ENCODE measurements at places on chromosomes 4 and X.

DNA sequence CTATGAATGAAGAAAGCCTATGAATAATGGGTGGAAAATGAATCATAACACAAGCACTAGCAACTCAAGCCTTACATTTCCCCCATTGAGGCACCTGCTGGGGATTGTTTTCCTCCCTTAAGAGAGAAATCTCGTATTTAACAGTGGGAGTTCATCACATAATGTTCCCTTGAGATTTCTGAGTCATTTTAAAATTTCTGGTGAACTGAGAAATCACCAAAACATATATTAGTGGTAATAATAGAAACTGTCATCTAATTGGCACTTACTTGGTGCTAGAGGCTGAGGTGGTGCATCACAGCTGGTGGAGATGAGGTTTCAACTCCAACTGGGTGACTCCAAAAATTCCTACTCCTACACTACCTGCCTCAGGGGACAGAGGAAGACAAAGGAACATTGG is 561.3 kb upstream of the LCORL start:
- DNase-seq: no peak

DNA sequence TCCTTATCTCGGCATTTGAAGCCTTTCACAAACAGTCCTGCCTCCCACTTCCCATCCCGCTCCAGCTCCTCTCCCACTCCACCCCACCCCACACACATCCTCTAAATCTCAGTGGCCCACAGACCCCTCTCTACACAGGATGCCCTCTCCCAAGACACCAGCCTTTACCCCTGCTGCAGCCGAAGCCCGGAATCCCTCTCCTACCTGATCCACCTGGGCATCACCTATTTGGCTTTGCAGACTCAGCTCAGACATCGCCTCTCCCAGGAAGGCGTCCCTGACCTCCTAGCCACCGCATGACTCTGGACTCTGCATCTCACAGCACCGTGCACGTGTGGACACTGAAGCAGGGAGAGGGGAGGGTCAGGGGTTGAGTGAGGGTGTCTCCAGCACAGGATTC is 11.5 kb downstream of the PPP2R2C start:
- DNase-seq: no peak

DNA sequence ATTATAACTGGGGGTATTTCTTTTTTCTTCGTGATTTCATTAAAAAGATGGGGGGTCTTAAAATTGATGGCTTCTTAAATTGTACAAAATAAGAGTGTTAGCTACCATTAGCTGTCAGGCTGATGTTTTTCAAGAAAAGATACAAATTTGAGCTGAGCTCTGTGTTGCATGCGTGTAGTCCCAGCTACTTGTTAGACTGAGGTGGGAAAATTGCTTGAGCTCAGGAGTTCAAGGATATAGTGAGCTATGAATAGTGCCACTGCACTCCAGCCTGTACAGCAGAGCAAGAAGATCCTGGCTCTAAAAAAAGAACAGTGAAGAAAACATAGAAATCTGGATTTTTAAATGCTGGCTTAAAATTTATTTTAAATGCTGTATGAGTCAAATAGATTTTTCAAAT is 13.0 kb downstream of the USO1 start:
- no peak for DNase-seq

DNA sequence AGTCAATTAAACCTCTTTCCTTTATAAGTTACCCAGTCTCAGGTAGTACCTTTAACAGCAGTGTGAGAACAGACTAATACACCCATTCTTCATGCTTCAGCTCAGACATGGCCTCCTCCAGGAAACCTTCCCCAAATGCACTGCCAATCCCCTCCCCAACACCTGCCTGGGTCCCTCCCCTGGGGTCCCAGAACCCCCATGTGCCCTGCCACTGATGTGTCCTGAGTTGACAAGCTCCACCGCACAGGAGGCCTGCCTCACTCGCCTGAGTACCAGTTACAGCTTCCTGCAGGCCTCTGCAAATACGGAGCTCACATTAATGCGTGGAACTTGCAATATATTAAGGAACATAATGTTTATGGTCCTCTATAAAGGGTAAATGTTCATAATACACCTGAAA is 34.9 kb upstream of the CRMP1 start:
- DNase-seq: no peak

DNA sequence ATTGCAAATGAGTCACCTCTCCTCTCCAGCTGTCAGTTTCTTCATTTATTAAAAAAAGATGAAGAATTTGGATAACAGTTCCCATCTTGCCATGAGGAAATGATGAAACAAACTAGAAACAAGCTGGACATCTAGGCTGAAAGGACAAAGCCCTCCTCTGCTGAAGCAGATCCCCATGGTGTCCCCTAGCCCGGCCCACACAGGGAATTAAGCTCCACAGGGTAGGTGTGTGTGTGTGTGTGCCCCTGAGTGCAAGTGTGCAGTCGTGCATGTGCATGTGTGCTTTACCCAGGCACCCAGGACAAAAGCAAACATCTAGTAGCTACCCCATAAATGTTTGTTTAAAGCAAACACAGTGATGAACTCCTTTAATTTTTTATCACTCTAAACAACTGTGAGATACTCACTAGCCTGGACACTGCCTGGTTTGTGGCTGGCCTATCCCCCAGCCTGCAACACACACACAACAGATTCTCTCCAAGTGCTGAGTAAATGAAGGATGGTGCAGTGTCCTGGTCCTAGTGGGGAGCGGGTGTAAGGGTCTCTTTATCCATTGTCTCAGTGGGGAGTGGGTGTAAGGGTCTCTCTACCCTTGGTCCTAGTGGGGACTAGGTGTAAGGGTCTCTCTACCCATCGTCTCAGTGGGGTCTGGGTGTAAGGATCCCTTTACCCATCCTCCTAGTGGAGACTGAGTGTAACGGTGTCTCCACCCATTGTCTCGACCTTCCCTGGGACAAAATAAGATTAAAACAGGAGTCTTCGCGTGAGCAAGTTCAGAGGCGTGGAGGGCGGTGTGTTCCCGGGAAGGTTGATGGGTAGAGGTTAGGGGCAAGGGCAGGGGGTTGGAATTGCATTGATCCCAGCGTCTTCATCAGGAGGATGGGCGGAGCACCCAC is 688 bp upstream of the EVC start:
- peak; percentile 68 for DNase-seq

- no peak for DNase-seq
Observed at GRCh38 chr4:9384126-9384525, 21.2 kb downstream of the USP17L30 start.

DNA sequence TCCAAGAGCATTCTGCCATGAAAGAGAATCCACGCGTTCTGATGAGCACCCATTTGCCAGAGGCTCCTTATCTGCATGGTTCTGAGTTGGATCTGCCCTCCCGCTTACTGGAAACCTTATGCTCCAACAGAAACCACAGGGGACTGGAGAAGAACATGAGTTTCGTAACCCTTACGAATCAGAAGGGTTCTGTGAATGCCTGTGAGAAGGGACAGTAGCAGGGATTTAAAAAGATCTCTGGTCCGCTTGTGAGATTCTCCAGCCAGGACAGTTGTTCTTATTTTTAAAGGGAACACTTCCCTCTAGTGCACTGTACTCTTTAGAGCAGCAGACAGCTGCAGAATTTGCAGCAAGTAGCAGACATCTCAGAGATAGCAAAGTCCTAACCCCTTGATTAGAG is 22.5 kb upstream of the CENPU start:
- DNase-seq: peak; percentile 13

GRCh38 chr4:47499700-47500099 is 14.6 kb downstream of the ATP10D start:
- no peak for DNase-seq

DNA sequence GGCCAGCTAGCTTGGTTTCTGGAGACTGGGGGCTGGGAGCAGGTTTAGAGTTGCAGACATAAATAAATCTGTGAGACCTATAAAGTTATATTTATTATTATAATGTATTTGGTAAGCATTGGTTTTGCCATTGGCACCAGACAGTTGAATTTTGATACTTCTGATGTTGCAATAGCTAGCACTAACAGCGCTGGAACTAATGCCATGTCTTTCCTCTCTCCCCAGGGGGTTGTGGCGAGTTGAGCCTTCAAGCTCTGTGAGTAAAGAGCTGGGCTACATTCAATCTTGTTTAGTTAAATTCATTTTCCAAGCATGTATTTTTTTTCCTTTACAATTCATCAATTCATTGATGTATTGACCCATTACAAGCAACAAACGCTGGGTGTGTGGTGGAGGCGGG is 358.7 kb upstream of the NR3C2 start:
- DNase-seq: no peak

- DNase-seq: no peak
Observed at GRCh38 chrX:104187931-104188330, 21.7 kb downstream of the FAM199X start.

DNA sequence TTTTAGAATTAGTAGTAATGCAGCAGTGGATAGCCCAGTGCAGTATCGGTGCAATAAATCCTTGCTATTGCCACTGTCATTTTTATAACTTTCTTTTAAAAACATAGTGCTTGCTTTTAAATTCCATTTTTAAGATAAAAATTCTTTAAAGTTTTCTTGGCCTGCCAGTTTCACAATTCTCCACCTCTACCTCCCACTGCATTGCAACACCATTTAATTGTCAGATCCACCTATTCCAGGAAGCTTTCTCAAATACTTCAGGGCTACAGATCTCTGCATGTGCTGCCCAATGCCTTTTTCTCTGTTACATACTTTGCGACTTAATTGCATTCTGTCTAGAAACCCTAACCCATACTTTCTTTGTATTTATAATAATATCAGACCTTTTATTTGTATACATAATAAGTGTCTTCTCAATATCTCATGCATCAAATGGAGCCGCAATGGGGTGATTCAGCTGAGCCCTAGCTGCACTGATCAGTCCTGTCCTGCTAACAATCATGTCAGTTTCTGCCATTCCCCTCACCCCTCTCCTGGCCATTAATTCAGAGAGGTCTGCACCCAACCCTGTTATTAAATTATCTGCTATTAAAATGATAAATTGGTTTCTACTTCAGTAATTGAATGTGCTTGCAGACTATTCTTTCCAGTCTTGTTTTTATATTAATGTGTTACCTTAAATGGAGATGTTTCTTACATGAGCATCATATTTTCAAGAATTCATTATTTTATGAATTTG is 193.1 kb downstream of the SLIT2 start:
- no peak for DNase-seq

GRCh38 chr4:148077581-148077980 is 345.7 kb downstream of the ARHGAP10 start:
- DNase-seq: no peak

GRCh38 chrX:118117741-118118140 is 1.1 kb upstream of the KLHL13 start:
- no peak for DNase-seq

- peak; percentile 24 for DNase-seq
Observed at GRCh38 chr4:37780444-37781130, 45.9 kb upstream of the PGM2 start.

GRCh38 chr4:93855926-93856325 is 27.4 kb downstream of the ATOH1 start:
- no peak for DNase-seq

DNA sequence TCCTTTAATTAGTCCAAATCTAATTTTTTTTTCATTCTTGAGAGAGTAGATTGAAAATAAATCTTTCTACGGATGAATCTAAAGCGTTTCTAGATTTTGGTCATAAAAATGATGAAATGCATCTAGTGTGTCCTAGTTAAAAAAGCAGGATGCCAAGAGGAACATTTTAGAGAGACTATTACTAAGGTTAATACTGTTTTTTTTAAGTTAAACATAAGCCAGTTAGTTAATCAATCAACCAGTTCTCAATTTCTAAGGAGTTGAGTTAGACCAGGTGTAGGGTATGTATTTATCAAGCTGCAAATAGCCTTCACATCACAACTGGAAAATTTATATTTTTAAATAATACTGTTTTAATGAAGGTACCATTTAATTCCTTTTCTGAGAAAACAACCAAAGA is 679.5 kb upstream of the IGFBP7 start:
- no peak for DNase-seq

DNA sequence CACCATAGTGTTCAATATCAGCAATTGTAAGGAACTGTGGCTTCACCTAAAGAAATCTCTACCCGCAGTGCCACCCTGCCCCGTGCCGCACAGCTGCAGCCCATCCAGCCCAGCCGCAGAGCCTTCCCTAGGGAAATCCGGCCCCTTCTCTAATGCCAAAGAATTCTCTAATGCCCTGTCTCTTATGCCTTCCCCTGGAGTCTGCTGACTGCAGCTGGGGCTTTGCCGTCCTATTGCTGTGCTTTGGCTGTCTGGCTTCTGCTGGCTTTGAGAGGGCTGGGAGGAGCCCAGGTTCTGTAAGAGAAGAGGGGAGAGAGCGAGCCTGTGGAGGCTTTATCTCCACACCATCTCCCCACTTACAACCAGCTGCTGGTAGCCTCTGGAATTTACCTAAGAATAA is 85.9 kb upstream of the HELT start:
- DNase-seq: no peak

GRCh38 chr4:10698172-10698571 is 13.6 kb upstream of the CLNK start:
- no peak for DNase-seq

DNA sequence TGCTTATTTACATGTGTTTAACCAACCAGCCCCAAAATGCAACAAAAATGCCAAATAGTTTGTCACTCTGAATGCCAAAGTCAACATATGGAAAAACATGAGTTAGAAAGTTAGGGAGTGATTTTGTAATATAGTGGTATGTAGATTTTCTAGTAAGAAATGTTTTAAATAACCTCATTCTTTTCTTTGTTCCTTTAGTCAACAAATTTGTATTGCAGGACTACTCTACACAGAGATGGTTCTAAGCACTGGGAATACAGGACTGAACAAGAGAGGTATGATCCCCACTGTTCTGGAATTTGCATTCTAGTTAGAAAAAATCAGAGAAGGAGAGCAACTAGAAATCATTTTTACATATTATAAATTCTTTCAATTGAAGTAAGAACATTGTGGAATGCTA is 218.8 kb upstream of the ANXA10 start:
- peak; percentile 90 for DNase-seq

DNA sequence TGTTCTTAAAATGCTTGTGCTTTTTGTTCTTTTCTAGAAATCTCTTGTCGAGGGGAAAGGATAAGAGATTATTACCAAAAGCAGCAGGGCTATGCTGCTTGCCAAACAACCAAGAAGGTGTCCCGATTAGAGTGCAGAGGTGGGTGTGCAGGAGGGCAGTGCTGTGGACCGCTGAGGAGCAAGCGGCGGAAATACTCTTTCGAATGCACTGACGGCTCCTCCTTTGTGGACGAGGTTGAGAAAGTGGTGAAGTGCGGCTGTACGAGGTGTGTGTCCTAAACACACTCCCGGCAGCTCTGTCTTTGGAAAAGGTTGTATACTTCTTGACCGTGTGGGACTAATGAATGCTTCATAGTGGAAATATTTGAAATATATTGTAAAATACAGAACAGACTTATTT is 81.5 kb upstream of the PACRGL start:
- DNase-seq: no peak

- no peak for DNase-seq
Observed at GRCh38 chrX:12315526-12315925, 177.3 kb downstream of the FRMPD4 start.

- DNase-seq: no peak
Observed at GRCh38 chrX:87098477-87098876, 419.1 kb upstream of the KLHL4 start.

DNA sequence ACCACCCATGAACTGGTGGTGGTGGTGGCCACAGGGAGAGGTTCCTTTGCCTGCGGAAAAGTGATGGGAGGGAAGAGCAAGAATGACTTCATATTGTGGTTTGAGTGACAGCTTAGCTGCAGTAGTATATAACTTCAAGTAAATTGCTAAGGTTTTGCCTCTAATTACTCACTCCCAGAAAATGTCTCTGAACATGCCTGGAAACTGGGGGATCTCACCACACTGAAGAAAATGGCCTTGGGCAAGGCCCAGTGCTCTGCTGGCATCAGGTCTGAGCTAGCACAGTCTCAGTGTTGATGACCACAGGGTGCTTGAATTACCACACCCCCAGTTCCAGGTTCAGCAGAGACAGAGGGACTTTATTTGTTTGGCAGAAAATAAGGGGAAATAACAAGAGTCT is 2085.4 kb downstream of the ARAP2 start:
- peak; percentile 68 for DNase-seq
